ENCODE measurements at places on chromosomes 7 and 10. TPM values are rescaled to one million over a fixed set of nuclear protein-coding genes. Genes with fewer than 3 reads are reported as not detected.
A peak's percentile ranks its signal among the peaks of the same experiment; 100 is the strongest.

DNA sequence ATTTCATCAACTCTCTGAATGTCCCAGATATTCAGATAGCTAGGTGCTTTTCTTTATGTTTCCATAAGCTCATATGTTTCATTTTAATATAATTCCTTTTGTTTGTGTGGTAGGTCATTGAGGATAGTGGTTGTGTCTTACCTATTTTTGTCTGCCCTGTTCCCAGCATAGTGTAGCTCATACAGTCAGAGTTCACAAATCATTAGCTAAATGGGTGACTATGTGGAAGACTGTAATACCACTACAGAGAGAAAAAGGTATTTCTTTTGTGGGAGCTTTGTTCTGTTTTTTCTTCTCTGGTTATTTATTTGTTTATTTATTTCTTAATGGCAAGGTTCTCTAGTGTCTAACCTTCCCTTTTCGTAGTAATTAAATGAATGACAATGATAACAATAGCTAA is 39.8 kb downstream of the EXOC4 start:
- DNase-seq: no peak

DNA sequence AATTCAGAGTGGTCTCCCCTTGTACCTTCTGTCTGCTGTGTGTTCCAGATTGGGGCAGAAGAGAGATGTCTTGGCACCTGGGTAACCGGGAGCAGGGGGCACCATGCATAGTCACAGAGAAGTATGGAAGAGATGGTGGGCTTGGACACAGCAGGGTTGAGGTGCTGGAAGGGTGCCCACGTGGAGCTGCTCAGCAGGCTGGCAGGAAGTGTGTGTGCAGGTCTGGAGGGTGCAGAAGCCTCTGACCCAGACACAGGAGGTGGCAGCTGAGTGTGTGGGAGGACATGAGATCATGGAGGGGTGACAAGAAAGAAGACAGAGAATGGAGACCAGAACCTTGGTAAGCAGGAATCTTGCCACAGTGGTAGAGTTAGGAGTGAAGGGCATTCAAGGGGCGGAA is 42.3 kb upstream of the DUSP5 start:
- DNase-seq: no peak

DNA sequence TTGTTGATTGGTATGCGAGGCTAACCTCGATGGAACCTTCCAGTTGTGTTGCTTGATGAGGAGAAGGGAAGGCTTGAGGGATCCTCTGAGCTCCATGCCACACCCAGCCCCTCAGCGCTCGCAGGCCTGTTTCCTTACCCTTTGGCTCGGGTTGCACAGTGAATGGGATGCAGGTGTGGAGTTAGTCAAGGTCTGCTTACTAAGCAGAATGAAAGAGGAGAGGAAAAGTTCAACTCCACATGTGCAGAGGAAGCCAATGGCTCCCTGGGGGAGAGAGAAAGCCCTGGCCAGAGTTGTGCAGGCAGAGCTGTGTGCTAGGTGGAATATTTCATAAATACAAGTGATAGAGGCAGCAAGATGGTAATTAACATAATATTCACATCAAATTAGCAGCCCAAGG is 85.5 kb downstream of the JCAD start:
- DNase-seq: no peak

DNA sequence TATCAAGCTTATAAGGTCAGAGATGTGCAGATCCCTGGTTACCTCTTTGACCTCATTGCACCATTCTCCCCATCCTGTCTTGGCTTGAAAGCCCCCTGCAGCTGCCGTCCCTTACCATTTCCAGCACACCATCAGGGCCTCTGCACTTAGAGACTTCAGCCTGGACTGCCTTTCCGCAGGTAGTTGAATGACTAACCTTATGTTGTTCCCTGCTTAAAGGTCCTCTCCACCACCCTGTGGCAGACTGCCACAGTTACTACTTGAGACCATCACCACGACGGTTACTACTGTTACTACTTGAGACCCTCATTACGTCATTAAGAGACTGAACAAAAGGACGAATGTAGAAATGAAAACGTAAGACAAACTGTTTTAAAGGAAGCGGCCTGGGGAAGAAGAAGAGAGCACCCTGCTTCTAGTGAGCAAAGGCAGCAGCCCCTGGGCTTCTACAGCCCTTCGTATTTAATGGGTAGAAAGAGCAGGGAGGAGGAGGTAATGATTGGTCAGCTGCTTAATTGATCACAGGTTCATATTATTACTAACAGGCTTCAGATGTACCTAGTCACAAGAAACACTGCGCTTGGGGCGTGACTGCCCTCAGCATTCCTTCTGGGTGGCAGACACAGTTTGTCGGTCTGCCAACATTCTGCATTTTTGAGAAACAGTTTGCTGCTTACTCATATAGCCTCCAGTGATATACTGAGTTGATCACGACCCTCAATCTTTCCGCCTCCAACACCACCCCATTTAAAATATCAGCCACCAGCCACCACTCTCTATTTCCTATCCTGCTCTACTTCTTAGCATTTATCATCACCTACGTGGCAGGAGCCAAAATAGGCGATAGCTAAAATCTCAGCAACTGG is 74.1 kb upstream of the PARD3 start:
- peak; percentile 57 for DNase-seq

DNA sequence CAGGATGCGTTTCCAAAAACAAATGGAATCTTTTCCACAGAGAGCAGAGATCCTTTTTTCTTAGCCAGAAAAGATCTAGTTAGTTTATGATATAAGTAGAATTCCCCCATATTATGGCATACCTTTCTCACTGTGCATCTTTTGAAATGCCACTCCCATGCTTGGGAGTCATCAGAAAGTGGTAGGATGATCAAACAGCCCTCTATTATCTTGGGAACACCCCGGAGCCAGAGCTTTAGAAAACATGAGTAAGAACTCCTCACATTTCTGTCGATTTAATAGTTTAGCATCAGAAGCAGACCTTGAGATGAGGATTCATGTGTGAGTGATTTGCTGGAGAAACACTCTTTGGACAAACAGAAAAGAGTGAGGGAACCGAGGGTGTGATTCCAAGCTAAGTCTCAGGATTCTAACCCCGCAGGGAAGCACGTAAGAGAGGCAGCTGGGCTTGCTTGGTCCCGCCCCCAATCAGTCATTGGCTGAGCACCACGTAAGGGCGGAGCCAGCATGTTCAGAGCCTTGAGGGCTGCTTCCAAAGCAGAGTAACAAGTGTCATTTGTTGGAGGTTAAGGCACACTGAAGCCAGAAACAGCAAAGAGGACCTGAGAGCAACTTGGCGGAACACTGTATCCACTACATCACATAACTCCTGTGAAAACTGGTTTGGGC is 43.7 kb upstream of the NXPH1 start:
- no peak for DNase-seq

DNA sequence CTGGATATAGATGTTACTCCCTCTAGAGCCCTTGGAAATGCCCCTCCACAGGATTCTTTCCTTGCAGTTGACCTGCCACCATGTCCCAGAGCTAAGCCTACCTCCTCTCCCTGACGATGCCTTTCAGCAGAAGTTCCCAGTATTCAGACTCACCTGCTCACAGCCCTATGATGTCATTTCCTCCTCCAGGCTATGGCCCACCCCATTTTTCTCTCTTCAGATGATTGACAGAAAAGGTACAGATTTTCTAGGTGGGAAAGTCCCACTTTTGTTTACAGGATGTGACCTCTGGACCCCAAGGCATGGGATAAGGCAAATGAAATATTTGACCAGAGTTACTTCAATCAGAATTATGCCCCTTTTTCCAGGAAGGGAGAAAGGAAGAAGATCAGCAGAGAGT is 280.2 kb upstream of the PHYHIPL start:
- no peak for DNase-seq

GRCh38 chr7:129188372-129188891 is at the start of gene SMO:
SMO (plus strand) TSS chr7:129188633; CDS start chr7:129189152, 519 bp downstream.
- DNase-seq: no peak

GRCh38 chr10:116469437-116469836 is 41.8 kb downstream of the PNLIPRP3 start:
- no peak for DNase-seq

DNA sequence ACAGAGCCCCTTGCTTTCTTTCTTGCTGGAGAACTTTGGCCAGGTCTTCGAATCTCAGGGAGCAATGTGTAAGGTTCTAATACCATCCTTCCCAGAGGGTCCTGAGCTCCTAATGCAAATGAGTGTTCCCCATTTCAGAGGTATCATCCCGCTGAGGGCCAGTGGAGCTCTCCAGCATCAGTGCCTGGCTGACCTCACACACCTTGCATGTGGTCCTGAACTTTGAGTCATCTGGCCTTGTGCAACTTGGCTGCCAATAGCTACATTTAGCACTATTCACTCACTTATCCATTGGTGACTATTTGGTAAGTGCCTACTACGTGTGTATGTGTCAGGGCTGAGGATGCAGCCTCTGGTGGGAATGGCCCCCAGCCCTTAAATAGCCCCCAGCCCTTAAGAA is 48.4 kb upstream of the HABP2 start:
- no peak for DNase-seq

TDRD1 gene
- total RNA-seq: 0.23 TPM

FEZF1 gene
- total RNA-seq: not detected

ACSL5 gene
- 117 TPM for total RNA-seq

CDHR3 gene
- total RNA-seq: 6.0 TPM

MEOX2 gene
- total RNA-seq: 5.6 TPM

DYNC1I1 gene
- total RNA-seq: 14.6 TPM
